ENCODE measurements at places on chromosomes 3 and 15.

DNA sequence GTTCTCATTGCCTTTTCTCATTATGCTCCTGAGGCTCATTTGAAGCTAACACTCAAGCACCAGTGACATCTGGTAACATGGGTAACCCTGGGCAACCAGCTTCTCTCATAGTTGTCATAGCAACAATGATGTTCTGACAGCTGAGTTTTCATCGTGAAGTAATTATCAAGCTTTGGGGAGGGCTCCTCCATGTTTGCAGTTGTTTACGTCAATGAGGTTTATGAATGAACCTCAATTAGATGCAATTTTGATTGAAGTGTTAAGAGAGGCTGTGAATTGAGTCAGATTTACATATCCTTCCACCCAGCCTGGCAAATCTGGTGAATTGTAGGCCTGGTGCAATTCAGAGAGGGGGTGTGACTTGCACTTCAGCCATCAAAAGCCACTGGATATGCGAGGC, 119.3 kb upstream of the CHD2 start:
- no peak for DNase-seq

GRCh38 chr3:31966978-31967591, 14.0 kb downstream of the OSBPL10 start:
- no peak for DNase-seq

DNA sequence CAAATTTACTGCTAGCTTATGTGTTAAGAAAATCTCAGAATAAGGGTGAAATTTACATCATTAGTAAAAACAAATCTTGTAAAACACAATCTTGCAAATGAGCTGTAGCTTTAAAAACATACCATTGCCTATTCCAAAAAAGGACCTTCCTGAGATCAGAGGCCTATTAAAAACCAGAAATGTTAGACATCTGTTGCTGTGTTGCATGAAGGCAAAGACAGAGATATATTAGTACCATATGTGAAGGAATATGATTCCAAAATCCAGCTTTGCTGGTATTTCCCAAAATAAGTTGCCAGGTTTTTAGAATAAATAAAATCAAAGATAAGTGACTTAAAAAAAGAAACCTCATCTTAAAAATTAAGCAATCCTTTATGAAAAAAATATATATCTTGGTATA, 504.1 kb upstream of the CDIN1 start:
- no peak for DNase-seq

- no peak for DNase-seq
Measured at GRCh38 chr15:40754574-40754882, 526 bp downstream of the RMDN3 start.

DNA sequence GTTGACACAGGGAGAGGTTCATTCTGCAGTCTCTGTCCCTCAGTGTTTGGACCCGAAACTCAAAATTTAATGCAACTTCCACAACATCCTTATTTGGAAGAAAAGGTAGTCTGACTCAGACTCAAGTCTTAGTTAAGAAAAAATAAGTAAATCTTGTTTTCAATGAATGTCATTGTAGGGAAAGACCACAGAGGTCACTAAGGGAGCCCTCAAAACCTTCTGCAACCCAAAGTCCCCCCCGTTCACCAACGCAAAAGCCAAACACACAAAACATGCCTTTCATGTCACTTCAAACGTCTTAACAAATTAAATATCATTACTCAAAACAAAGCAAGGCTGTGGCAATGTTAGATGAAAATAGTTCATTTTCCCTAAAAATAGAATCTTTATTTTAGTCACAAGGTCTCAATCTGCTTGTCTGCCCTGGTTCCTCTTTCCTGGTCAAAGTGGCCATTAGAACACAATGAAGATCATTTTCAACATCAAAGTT, 20.9 kb upstream of the SSUH2 start:
- DNase-seq = no peak

DNA sequence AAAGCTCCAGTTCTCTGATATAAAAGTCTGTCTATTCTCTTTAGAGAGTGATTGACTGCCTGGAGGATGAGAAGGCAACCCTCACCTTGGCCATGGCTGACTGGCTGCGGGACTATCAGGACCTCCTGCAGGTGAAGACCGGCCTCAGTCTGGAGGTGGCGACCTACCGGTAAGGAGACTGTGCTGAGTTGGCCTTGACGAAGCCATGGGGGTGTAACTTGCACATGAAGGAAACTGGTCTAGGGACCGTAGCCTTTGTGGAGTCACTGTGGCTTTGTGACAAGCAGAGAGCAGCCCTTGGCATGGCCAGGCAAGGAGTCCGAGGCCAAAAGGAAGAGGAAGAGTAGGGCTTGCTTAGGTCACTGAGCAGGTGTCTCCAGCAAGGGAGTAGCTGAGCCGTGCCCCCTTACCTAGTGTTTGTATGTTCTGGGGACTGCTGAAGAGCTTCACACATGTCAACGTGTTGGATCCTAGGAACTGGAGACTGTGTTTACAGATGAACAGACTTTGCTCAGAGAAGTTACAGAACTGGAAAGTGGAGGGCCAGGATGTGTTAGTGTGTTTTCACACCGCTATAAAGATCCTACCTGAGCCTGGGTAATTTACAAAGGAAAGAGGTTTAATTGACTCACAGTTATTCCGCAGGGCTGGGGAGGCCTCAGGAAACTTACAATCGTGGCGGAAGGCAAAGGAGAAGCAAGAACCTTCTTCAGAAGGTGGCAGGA, 8.8 kb downstream of the SYNM start:
- no peak for DNase-seq

GRCh38 chr3:132267391-132267993, 49.7 kb upstream of the ACP3 start:
- DNase-seq = no peak

GRCh38 chr3:113231391-113231790, 20.0 kb downstream of the BOC start:
- DNase-seq = no peak

- no peak for DNase-seq
Measured at GRCh38 chr15:40287968-40288367, 5.1 kb upstream of the ANKRD63 start.

DNA sequence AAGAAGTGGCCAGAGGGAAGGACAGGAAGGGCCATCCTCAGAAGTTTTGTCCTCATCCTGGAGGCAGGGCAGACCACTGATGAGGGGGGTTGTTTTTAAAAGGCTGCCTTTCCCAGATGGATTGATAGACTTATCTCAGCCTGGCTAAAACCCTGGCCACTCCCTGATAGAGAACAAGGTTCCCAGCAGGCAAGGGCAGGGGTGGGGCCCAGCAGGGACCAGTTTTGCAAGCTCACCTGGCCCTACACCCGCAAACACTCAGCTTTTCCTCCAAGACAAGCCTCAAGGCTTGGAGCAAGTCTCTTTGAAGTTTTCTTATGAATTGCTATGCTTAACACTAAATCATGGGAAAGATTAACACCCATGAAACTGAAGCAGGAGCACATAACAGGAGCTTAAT, 9.1 kb downstream of the LIPC start:
- no peak for DNase-seq

DNA sequence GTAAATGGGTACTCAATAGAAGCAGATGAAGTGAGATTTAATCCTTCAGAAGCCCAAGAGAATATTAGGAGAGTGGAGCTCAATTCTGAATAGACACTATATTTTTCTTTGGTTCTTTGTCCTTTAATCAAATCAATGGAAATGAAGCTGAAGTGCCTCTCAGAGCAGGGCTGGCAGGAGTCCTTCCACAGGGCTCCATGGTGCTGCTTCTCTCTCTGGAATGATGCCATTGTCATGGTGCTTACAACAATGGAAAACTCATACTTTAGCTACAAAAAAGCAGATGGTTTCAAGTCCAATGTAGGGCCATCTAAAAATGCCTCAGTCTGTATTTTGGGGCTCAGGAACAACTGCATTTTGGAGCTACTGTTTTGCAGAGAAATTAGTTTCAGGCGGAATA, 125.1 kb downstream of the SNRK start:
- DNase-seq = no peak

DNA sequence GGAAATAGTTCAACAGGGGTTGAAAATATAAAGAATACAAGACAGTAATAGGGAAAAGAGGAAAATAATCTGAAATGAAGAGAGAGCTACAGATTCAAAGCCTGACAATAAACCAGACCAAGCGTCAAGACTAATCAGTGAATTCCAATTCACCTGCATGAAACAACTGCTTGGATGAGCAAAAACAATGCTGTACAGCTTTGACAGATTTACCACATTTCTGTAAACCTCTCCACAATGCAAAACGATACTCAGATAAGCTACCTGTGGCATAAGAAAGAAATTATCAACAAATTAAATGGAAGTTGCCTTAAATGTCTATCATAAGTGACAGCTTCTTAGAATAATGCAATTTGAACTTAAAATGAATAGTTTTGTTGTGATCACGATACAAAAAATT, 65.4 kb downstream of the GBE1 start:
- DNase-seq = no peak

DNA sequence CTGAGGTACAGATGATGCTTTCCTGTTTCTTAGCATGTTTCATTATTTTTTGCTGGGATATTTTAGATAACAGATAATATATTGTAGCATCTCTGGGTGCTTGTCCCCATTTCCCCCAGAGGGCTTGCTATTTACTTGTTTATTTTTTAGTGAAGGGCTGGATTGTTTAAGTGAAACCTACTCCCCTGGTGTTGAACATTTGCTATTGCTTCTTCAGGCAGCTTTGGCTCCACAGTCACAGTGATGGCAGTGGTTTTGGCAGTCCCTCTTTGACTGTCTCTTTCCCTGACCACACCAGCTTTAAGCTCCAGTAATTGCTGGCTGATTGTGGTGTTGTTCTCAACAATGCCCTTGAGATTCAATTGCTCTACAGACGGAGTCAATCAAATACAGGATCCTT, 128.9 kb downstream of the KLF13 start:
- DNase-seq = no peak

DNA sequence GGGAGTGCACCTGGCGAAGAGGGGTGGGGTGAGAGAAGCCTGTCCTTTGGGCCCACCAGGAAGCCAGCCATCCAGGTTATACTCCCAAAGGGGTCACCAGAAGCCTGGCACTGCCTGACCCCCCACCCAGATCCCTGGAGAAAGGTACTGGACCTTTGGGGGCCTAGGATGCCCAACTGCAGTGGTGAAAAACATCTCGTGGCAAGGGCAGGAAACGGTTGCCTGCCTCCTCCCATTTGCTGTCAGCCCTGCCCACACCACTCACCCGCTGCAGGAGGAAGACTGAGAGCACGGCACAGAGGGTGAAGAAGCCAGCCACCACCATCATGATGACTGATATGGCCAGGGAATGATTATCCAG, 2.2 kb upstream of the ULK3 start:
- DNase-seq = peak; percentile 57

DNA sequence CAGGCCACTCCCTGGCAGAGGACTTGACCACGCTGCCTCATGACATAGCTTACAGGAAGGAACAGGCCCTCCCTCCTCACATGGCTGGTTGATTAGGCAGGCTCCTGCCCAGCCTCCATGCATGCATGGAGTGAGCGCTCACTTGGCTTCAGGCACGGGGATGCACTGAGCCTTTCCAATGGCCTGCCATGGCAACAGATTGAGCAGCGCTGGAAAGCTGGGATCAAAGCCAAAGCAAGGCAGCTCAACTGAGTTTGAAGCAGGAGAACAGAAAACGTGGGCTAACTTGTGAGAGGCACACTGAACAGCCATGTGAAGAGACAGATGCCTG, 5.9 kb upstream of the GRAMD2A start:
- no peak for DNase-seq

GRCh38 chr15:74855857-74856256, 12.9 kb upstream of the ULK3 start:
- DNase-seq = no peak

DNA sequence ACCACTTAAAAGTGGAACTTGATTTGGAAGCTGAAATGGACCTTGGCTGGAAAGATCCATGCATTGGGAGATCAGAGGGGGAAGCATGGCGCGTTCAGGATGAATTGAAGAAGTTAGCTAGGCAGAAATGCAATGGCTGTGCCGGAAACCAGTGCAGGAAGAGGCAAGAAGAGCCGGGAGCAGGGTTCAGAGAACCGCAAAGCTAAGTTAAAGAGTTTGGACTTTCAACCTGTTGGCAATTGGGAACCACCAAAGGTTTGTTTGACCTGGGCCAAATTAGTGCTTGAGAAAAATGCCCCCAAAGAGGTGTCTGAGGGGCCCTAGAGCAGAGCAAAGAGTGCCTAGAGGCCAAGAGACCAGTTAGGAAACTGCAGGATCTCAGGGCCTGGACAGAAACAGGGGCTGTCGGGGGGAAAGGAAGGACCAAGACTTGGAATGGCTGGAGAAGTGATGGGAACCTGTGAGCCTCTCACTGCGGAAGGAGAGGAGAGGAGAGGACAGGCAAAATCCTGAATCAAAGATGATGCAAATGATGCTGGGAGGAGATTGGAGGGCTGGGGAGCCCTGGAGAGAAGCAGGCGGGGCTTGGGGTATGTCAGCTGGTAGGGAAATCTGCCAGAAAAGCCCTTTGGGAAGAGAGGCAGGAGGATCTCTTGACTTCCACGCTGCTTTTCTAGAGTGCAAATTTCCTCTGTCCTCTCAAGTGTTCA, 49.3 kb downstream of the FAM174B start:
- no peak for DNase-seq

DNA sequence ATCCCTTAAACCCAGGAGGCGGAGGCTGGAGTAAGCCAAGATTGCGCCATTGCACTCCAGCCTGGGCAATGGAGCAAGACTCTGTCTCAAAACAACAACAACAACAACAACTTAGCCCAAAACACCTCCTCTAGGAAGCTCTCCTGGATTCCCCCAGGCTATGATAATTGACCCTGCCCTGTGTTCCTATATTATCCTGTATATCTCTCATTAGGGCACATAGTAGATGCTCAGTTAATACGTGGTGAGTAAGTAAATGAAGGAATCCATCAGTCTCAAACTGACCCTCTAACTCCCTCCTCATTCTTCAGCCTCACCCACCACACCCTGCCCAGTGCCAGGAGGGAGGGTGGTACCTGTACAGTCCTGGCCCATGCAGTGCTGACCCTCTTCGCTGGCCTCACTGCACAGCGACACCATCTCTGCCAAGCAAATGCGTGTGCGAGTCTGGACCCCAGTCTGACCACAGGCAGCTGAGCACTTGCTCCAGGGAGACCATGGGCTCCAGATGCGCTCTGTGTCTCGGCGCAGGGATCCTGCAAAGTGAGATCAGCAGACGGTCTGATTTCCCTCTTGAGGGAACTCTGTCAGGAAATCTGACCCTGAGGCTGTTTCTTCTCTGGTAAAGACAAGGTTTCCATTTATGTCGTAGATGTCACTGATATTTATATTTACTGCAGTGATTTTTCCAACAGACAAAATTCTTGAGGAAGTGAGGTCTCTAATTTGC, 6.2 kb downstream of the CILP start:
- DNase-seq = no peak

DNA sequence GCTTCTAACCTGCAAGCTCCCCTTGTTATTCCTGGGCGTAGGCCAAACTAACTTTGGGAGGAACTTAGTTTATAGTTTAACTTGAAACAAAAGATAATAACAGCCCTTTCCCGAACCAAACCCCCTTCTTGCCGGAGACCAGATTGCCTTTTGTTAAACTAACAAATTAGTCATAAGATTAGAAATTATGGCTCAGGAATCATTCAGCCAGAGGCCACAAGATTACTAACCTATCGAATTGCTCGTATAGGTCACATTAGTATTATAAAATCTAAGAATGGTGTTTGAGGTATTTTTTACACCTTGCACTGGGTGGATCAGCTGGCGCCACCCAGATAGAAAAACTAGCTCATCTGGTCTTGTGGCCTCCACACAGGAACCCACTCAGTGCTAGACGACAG, 65.3 kb upstream of the RAP2B start:
- no peak for DNase-seq

- no peak for DNase-seq
Measured at GRCh38 chr15:84797212-84797611, 19.9 kb upstream of the ALPK3 start.
